ENCODE measurements at places on chromosomes 4 and X. TPM values are rescaled to one million over a fixed set of nuclear protein-coding genes. Genes with fewer than 3 reads are reported as not detected.

The PRDM8 gene
- 4.9 TPM for total RNA-seq

The ATOH1 gene
- total RNA-seq: not detected

The GABRG1 gene
- not detected for total RNA-seq

The PCDH19 gene
- total RNA-seq: 0.07 TPM

The WAS gene
- total RNA-seq: 0.13 TPM

The SOWAHB gene
- total RNA-seq: 0.03 TPM

The UGT2B10 gene
- total RNA-seq: not detected

The CLCN5 gene
- total RNA-seq: 17.7 TPM

The UGT2B11 gene
- not detected for total RNA-seq

The PCDH18 gene
- 119 TPM for total RNA-seq

The PRSS12 gene
- 16.6 TPM for total RNA-seq

The MID1IP1 gene
- 40.1 TPM for total RNA-seq

The VCX3B gene
- not detected for total RNA-seq

The F9 gene
- total RNA-seq: not detected

The P2RY8 gene
- not detected for total RNA-seq

The PCDH10 gene
- 85.6 TPM for total RNA-seq

The HPGD gene
- total RNA-seq: 0.20 TPM

The ODAPH gene
- not detected for total RNA-seq

The LAMP2 gene
- 289 TPM for total RNA-seq

The TLR1 gene
- total RNA-seq: 1.5 TPM

The SSX2 gene
- total RNA-seq: not detected

The MND1 gene
- total RNA-seq: 0.79 TPM

The MAGEC2 gene
- not detected for total RNA-seq

The EGF gene
- total RNA-seq: 1.0 TPM

The XK gene
- total RNA-seq: 0.13 TPM

The GAGE12E gene
- not detected for total RNA-seq

The DOK7 gene
- 0.20 TPM for total RNA-seq

The RHOXF1 gene
- total RNA-seq: not detected

The CRLF2 gene
- total RNA-seq: not detected

The ZFP92 gene
- total RNA-seq: 0.23 TPM

The LRAT gene
- 0.03 TPM for total RNA-seq

The P2RY4 gene
- 0.13 TPM for total RNA-seq

The CXCL5 gene
- total RNA-seq: 1.7 TPM

The TBX22 gene
- total RNA-seq: not detected

The P2RY10 gene
- total RNA-seq: not detected

The PAGE1 gene
- total RNA-seq: not detected

The MAGEA4 gene
- total RNA-seq: not detected

The MMRN1 gene
- 1.4 TPM for total RNA-seq

The GUCY1A1 gene
- 0.69 TPM for total RNA-seq

The CLDN22 gene
- total RNA-seq: under 0.01 TPM

The SPANXD gene
- not detected for total RNA-seq

The ERAS gene
- total RNA-seq: 0.13 TPM

The ZNF630 gene
- 1.2 TPM for total RNA-seq

The SLC25A43 gene
- total RNA-seq: 28.3 TPM

The SH3D19 gene
- 20.3 TPM for total RNA-seq

The FDCSP gene
- not detected for total RNA-seq

The TLR8 gene
- total RNA-seq: not detected

The IL13RA1 gene
- 68.8 TPM for total RNA-seq

The IL13RA2 gene
- total RNA-seq: 102 TPM

The EDA gene
- 0.30 TPM for total RNA-seq

The TMEM154 gene
- total RNA-seq: 0.33 TPM

The NEXMIF gene
- 0.03 TPM for total RNA-seq

All from smooth muscle cell of the pulmonary artery (primary cell).